ENCODE measurements at places on chromosomes 16 and 17. TPM values are rescaled to one million over a fixed set of nuclear protein-coding genes. Genes with fewer than 3 reads are reported as not detected.

The TNK1 gene
- total RNA-seq = 1.3 TPM

The GRAP gene
- 0.47 TPM for total RNA-seq

The TRIM16 gene
- 235 TPM for total RNA-seq

The KRTAP1-5 gene
- total RNA-seq = not detected

The PKMYT1 gene
- total RNA-seq = 57.1 TPM

The CMTM2 gene
- not detected for total RNA-seq

The ZNF174 gene
- 13.3 TPM for total RNA-seq

The IRX5 gene
- 1.9 TPM for total RNA-seq

The ARL5C gene
- total RNA-seq = not detected

The PPL gene
- 4.2 TPM for total RNA-seq

The MPP2 gene
- total RNA-seq = 1.3 TPM

The CALB2 gene
- 6.3 TPM for total RNA-seq

The CDH16 gene
- total RNA-seq = 11.6 TPM

The KRTAP4-9 gene
- total RNA-seq = not detected

The DPH1 gene
- 43.8 TPM for total RNA-seq

The LASP1 gene
- 296 TPM for total RNA-seq

The CRYM gene
- total RNA-seq = 2.1 TPM

The CHST4 gene
- total RNA-seq = not detected

The SOX9 gene
- 12.2 TPM for total RNA-seq

The KRTAP9-4 gene
- not detected for total RNA-seq

The NOG gene
- total RNA-seq = 0.85 TPM

The MYCBPAP gene
- 0.49 TPM for total RNA-seq

The SMIM5 gene
- total RNA-seq = 0.77 TPM

The ALDH3A2 gene
- 168 TPM for total RNA-seq

The TBX21 gene
- 0.06 TPM for total RNA-seq

The TBC1D3C gene
- total RNA-seq = not detected

The NEUROD2 gene
- total RNA-seq = not detected

The P2RX1 gene
- total RNA-seq = not detected

The CA5A gene
- total RNA-seq = not detected

The RAB26 gene
- 4.0 TPM for total RNA-seq

The KRTAP16-1 gene
- not detected for total RNA-seq

The SLFN14 gene
- total RNA-seq = not detected

The GLP2R gene
- total RNA-seq = 8.9 TPM

The EPX gene
- not detected for total RNA-seq
